ENCODE measurements at places on chromosomes 2 and 18.

- no peak for DNase-seq
Measured at GRCh38 chr2:1494257-1494656, 81.0 kb downstream of the TPO start.

- no peak for DNase-seq
Measured at GRCh38 chr2:10336283-10336682, 33.6 kb downstream of the HPCAL1 start.

- no peak for DNase-seq
Measured at GRCh38 chr2:66550826-66551225, 115.9 kb downstream of the MEIS1 start.

- DNase-seq: no peak
Measured at GRCh38 chr18:58754544-58755068, 83.3 kb downstream of the MALT1 start.

DNA sequence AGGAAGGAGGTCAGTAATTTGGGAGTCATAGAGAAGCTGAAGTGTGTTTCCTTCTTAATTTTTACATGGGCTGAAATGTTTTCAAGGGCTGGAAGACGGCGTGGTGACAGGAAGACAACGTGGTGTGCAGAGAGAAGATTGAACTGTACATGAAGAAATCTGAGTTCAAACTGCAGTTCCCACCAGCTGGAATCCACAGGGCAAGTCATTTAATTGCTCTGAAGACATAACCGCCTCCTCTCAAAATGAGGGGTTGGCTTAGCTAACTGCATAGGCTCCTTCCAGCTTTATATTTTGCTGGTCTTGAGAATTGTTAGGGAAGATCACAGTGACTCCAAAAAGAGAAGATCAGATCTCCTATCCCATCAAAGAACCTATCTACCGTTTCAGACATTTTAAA, 103.9 kb downstream of the SLC8A1 start:
- no peak for DNase-seq

GRCh38 chr2:29767606-29768335, 153.6 kb downstream of the ALK start:
- no peak for DNase-seq

DNA sequence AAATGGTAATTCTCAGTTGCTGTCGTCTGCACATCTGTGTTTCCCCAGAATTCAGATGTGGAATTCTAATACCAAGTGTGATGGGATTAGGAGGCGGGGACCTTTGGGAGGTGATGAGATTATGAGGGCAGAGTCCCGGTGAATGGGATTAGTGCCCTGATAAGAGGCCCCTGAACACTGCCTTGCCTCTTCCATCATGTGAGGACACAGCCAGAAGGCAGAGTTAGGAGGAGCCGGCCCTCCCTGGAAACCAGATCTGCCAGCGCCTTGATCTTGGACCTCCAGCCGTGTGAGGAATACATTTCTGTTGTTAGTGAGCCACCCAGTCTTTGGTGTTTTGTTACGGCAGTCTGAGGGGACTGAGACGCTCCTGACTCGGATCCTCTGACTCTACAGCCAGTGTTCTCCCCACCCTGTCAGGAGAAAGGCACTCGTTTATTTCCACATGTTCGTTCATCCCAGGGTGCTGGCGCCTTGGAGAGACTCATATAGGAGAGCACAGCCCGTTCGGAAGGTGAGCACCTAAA, 395.0 kb downstream of the ZNF516 start:
- DNase-seq: no peak

GRCh38 chr2:108101481-108101880, 115.2 kb downstream of the SLC5A7 start:
- DNase-seq: no peak

GRCh38 chr2:191009541-191010374, 4.2 kb downstream of the STAT1 start:
- no peak for DNase-seq

- DNase-seq: no peak
Measured at GRCh38 chr18:70454704-70455322, 166.0 kb downstream of the SOCS6 start.

- no peak for DNase-seq
Measured at GRCh38 chr2:108367014-108367413, 10.7 kb upstream of the SULT1C4 start.

DNA sequence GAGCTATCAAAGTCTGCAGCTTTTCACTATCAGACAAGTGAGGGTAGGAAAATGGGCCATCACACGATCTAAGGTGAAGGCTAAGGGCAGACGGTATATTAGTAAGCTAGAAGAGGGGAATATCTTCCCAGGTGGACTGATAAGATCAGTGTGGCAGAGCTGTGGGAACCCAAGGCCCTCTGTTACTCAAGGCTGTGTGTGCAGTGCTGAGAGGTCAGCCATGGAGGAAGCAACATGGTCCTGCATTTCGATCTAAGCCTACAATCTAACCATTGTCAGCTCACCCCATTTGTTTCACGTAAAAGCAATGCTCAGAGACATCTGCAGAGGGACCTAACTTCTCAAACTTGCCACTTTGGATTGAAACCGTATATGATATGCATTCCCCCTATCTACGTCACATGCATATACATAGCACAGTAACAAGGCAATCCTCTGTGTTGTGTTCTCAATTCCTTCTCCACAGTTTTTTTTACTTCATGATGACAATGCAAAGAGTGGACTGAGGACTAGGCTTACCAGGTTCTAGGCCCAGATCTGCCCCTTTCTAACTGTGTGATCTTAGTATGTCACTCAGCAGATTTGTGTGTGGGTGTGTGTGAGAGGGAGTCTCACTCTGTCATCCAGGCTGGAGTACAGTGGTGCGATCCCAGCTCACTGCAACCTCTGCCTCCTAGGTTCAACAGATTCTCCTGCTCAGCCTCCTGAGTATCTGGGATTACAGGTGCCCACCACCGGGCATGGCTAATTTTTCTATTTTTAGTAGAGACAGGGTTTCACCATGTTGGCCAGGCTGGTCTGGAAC, 45.2 kb downstream of the SLC8A1 start:
- no peak for DNase-seq

GRCh38 chr2:8848328-8849100, 11.1 kb upstream of the KIDINS220 start:
- no peak for DNase-seq

- no peak for DNase-seq
Measured at GRCh38 chr2:134943540-134943939, 24.9 kb downstream of the CCNT2 start.

DNA sequence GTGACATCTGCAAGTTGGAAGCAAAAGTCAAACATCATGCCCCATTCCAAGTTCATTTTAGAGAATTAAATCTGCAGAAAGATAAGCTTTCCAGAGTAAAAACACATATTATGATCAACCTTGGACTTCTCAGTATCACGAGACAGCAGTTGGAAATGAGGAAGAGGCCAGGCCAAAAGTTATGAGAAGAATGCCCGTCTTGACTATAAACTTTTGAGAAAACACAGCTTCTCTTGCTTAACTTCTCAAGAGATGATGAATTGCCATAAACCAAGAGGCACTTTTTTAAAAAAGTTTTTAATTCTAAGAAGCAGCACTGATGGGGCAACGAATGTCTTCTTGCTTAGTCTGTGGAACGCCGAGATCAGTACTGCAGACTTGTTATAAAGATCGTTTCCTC, 52.6 kb upstream of the NFU1 start:
- no peak for DNase-seq

DNA sequence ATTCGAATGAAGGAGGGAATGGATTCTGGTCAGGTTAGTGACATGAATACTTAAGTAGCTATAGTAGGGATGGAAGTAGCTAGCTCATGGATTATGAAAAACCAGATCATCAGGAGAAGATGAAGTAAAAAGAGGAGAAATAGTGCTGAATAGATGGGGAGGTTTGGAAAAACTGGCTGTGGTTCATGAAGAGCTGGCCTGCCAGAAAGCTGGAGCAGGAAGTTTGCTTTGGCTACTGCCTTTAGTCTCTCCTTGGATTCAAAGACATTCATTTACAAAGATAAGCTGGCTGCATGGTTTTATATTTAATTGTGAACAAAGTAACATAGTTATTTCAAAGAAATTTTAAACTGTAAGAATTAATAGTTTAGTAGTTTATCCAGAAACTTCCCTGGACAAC, 567.0 kb downstream of the RIT2 start:
- DNase-seq: no peak

GRCh38 chr2:105373344-105373781, 25.5 kb downstream of the FHL2 start:
- no peak for DNase-seq

DNA sequence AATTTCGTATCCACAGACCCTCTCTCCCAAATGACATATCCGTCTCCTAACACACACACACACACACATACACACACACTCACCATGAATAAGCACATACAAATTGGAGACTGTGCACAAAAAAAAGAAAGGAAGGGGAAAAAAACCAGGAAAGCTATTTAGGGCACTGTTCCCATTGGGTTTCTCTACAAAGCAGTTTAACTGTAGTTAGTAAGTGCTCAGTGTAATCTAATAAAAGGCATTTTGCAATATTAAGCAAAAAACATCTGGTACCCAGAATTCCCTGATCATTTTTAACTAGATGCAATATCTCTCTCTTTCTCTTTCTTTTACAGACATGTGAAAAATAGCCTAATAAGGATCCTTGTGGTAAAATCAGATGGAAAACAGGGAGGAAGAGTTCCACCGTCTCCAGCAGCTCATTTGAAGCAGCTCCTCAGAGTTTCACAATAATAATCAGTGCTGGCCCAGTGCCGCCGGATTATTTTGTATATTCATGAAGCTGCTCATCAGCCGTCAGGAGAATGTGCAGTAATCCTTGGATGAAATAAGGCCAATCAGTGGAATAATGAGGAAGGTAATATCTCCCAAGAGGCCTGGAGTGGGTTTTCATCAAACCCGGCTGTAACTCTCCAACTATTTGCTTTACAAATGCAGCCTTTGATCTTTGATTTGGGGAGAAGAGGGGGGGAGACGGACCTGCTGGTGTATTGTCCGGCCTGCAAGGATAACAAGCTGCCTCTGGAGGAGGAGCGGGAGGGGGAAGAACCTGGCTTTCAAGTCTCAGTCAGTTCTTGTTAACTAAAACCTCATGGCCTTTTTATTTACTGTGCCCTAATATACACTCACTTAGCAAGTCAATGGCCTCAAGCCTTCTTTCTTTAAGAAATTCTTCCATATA, 227.6 kb upstream of the SMIM21 start:
- no peak for DNase-seq

DNA sequence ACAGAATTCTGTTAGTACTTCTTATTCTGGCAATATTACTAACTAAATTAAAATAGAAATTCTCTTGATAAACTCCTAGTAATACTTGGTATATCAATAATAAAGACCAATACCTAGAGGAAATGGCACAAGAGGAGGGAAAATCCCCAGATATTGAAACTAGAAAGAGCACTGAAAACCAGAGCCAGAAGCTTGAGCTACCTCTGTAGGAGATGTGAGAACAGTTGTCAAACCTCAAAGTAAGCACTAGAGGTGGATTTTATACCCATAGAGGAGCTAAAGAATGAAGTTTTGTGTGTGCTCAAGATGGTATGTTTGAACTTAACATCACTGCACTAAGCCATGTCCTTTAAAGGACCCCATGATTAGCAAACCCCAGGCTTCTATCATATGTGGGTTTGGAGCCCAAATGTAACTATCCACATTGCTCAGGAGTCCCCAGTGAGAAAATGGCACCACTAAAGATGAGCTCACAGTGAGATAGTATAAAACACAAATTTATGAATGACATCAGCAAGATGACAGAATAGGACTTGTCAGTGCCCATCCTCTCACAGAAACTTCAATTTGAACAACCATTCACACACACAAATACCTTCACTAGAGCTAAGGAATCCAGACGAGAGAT, 122.1 kb downstream of the PKP4 start:
- no peak for DNase-seq

DNA sequence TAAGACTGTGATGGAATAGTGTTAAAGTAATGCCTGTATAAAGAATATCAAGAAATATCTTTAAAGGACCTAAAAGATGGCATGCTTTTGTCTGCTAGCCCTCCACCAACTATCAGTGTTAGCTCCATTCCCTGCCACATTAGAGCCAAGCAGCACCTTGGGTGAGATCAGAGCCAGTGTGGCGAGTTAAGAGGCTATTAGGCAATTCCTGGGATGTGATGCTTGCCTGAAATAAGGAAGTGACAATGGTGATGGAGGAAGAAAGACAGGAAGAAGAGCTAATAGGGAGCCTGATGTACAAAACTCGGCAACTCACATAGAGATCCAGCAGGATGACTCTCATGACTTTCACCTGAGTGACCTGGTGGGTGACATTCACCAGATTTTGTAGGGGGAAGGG, 143.5 kb downstream of the ZEB2 start:
- DNase-seq: no peak

DNA sequence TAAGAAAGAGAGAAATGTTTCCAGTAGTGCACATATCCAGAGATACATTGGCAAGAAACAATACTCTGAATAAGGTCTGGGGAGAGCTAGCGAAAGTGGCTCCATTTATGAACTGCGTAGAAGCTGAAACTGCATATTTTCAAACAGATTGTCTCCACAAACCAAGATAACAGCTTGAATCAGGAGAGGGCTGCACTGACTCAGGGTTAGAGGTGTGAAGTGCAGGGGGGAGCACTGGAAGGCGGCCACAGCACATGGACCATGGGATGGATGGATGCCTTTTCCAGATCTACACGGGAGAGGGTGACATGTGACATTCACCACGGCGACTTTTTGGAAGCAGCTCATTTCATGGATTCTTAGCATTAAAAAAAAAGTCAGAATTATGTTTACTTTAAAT, 729.4 kb downstream of the RNF144A start:
- no peak for DNase-seq

- no peak for DNase-seq
Measured at GRCh38 chr2:26989156-26989555, 18.7 kb downstream of the MAPRE3 start.

GRCh38 chr2:233674995-233675394, 3.3 kb downstream of the UGT1A9 start:
- DNase-seq: no peak

DNA sequence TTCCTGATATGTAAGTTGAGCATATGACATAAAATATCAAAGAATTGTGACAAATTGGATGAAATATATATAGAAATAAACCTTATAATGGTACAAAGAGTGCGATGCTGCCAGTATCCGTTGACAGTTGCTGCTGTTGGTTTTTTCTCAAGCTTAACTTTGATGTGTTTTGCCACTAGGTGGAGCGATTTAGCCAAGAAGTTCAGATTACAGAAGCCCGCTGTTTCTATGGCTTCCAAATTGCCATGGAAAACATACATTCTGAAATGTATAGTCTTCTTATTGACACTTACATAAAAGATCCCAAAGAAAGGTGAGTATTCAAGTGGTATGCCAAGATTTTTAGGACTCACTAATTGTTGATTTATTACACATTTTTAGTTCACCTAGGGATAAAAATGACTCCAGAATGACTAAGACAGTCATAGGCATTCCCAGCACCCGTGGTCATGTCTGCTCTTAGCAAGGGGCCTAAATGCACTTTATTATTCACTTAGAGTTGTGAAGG, 2.1 kb downstream of the RRM2 start:
- no peak for DNase-seq

- DNase-seq: no peak
Measured at GRCh38 chr18:31840499-31840898, 79.8 kb upstream of the SLC25A52 start.

GRCh38 chr2:182631299-182631698, 84.8 kb upstream of the DNAJC10 start:
- no peak for DNase-seq

- no peak for DNase-seq
Measured at GRCh38 chr2:27182346-27182745, 29.5 kb upstream of the ATRAID start.

- DNase-seq: no peak
Measured at GRCh38 chr2:169012812-169013627, 18.1 kb downstream of the ABCB11 start.
